ENCODE measurements at places on chromosomes 16 and 17.

GRCh38 chr16:12087901-12088421 is 111.4 kb downstream of the SNX29 start:
- DNase-seq: no peak

- DNase-seq: no peak
These were observed 48.2 kb downstream of the CCDC42 start for GRCh38 chr17:8696426-8696825.

- no peak for DNase-seq
These were observed 9.3 kb downstream of the SMCR8 start for GRCh38 chr17:18324140-18325050.

- DNase-seq: no peak
These were observed 19.7 kb downstream of the RBL2 start for GRCh38 chr16:53453928-53454327.

GRCh38 chr16:65249768-65250167 is 127.9 kb upstream of the CDH11 start:
- DNase-seq: no peak

DNA sequence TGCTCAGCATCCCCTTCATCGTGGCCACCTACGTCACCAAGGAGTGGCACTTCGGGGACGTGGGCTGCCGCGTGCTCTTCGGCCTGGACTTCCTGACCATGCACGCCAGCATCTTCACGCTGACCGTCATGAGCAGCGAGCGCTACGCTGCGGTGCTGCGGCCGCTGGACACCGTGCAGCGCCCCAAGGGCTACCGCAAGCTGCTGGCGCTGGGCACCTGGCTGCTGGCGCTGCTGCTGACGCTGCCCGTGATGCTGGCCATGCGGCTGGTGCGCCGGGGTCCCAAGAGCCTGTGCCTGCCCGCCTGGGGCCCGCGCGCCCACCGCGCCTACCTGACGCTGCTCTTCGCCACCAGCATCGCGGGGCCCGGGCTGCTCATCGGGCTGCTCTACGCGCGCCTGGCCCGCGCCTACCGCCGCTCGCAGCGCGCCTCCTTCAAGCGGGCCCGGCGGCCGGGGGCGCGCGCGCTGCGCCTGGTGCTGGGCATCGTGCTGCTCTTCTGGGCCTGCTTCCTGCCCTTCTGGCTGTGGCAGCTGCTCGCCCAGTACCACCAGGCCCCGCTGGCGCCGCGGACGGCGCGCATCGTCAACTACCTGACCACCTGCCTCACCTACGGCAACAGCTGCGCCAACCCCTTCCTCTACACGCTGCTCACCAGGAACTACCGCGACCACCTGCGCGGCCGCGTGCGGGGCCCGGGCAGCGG is 3.2 kb downstream of the UTS2R start:
- DNase-seq: no peak

GRCh38 chr17:21146362-21147015 is 19.7 kb downstream of the DHRS7B start:
- no peak for DNase-seq

- DNase-seq: no peak
These were observed 95.8 kb downstream of the TBC1D16 start for GRCh38 chr17:79939755-79940458.

- no peak for DNase-seq
These were observed 746.4 kb downstream of the CDH11 start for GRCh38 chr16:64375391-64375980.

DNA sequence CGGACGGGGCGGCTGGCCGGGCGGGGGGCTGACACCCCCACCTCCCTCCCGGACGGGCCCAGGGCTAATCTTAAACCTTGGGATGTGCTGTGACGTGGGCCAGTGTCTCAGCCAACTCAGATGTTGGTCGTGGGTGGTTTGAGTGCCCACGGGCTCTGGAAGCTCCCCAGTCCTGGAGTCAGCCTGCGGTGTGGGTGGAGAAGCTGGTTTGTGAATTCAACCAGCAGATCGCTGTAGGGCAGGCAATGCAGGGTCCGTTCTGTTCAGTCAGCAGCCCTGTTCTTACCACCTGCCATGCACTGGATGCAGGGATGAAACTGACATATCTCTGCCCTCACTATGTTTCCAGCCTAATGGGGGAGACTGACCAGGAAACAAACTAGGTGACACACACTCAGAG is 8.0 kb upstream of the ZNF500 start:
- DNase-seq: no peak

GRCh38 chr17:36463916-36464764 is 22.3 kb upstream of the ZNHIT3 start:
- no peak for DNase-seq

DNA sequence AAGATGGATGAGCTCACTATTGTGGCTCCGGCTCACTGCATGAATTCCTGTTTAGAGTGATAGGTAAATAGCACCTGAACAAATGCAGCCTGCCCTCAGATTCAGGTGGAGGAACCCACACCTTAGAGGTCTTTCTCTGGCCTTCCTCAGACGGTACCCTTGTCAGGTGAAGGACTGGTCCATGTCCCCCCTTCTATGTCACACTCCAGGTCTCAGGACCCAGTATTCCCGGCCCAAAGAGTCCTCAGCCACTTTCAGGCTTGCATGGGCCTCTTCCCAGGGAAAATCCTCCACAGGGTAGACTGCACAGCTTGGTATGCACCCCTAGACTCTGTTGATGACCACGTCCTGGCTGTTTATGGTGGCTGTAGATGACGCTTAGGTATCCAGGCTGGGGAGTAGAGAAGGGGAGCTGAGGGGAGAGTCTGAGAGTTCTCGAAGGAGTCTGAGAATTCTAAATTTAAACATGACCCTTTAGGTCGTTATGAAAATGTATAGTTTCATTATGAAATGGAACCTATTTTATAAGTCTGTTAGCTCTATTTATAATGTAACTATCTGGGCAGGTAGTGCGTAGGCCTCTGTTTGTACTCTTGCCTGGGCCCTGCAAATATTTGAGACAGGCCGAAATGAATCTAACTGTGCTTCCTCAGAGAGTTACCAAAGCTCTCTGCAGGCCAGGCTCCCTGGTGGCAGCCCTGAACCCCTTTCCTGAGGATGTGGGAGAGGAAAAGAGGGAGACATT is 32.5 kb upstream of the CCR7 start:
- no peak for DNase-seq

GRCh38 chr17:73911726-73912372 is 267.6 kb upstream of the SDK2 start:
- DNase-seq: no peak

DNA sequence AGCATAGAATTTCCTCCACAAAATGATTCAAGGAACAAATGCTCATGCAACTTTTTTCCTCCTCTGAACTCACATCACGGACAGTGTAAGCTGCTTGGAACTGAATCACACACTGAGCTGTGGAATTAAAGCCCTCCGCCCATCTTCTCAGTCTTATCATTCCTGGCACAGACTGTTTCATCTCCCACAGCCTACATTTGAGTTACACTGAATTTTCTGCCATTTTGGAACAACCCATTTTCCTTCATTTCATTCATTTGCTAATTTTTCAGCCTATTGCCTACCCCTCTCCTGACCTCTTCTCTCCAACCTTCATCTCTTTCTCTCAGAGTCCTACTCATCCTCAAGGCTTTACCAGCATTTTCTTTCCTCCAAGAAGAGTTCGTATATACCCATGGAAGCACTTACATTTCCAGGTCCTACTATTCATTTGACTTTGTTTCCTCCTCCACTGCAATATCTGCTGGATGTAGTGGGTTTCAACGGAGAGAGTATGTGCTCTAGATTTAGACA is 39.1 kb upstream of the TOM1L1 start:
- no peak for DNase-seq

GRCh38 chr16:24906901-24907300 is 61.1 kb downstream of the SLC5A11 start:
- no peak for DNase-seq

GRCh38 chr16:49499869-49500610 is 126.4 kb downstream of the C16orf78 start:
- DNase-seq: no peak

GRCh38 chr17:39700148-39700987 is 504 bp downstream of the ERBB2 start:
- DNase-seq: no peak

DNA sequence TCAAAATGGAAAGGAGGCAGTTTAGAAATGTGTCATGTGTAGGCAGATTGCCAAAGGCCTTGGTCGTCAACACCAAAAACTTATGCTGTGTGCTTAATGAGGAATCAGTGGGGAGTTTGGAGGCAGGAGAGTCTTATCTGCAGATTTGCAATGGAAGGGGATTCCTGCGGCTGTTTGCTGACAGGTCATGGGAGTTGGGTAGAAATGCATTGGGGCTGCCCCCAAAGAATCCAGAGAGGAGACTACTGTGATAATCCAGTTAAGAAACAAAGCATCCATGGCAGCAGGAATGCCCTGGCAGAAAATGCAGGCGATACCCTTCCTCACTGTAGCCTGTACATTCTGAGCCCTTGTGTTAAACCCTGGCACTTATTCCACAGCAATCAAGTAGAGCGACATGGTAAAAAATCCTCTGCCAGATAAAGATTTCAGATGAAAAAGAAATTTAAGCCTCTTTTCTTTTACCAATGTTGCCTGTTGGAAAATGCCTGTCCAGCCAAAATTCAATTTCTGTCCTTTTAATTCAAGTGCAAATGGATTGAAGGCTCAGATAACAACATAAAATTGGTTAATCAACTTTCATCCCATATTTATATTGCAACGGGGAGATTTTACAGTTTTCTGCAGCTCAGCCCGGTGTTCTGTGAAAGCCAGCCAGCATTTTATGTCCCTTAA is 491.0 kb upstream of the CDH5 start:
- DNase-seq: no peak

GRCh38 chr17:38451840-38452529 is 23.7 kb downstream of the ARHGAP23 start:
- DNase-seq: no peak

DNA sequence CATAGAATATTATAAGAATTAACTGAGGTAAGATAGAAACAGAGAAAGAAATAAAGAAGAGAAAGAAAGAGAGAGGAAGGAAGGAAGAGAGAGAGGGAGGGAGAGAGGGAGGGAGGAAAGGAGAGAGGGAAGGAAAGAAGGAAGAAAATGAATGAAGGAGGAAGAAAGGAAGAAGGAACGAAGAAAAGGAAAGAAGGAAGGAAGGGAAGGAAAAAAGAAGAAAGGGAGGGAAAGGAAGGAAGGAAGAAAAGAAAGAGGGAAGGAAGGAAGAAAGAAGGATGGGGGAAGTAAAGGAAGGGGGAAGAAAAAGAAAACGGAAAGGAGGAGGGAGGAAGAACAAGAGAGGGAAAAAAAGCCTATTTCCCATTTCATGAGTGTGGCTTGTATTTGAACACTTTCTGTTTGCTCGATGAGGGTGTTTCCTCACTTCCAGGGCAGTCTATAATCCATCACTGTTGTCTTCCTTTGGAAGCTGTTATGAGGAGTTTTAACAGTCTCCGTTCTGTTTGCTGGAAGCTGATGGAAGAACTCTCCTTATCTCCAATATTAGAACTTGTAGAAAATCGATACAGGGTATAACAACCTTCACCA is 402.4 kb downstream of the TMEM114 start:
- DNase-seq: no peak

DNA sequence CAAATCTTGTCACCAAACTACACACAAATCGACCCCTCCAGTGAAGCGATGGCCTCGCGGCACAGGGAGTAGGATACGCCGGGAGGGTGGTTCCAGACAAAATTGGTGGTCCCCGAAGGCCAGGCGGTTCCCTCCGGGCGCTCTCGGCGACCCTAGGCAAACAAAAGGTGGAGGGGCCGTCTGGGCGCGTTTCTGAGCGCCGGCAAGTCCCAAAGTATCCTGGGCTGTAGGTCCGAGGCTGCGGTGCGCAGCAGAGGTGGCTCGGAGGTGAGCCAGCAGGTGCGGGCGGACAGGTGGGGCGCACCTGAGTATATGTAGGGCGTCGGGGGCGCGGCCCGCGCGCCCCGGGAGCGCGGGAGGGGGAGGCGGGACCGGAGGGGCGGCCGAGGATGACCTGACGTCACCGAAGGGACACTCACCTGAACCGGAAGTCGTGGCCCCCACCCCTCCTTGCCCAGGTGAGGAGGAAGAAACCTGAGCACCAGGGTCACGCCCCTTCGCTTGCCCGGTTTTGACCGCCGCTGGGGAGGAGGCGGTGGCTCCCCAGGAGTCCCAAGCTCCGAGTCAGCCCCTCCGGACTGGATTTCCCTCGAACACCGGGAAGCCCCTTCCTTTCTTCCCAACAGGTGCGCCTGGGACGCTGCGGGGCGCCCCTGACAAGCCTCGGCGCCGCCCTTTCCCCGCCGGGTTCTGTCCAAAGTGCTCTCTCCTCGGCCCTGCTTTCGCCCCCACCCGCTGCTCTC is at the start of gene CLDN7:
Gene CLDN7 (minus strand): TSS at position 287 of the 743 bp plus-strand sequence. CDS start 435 bp downstream, outside the sequence.
- DNase-seq: no peak

- no peak for DNase-seq
These were observed 198.5 kb downstream of the CYLD start for GRCh38 chr16:50940275-50940854.

DNA sequence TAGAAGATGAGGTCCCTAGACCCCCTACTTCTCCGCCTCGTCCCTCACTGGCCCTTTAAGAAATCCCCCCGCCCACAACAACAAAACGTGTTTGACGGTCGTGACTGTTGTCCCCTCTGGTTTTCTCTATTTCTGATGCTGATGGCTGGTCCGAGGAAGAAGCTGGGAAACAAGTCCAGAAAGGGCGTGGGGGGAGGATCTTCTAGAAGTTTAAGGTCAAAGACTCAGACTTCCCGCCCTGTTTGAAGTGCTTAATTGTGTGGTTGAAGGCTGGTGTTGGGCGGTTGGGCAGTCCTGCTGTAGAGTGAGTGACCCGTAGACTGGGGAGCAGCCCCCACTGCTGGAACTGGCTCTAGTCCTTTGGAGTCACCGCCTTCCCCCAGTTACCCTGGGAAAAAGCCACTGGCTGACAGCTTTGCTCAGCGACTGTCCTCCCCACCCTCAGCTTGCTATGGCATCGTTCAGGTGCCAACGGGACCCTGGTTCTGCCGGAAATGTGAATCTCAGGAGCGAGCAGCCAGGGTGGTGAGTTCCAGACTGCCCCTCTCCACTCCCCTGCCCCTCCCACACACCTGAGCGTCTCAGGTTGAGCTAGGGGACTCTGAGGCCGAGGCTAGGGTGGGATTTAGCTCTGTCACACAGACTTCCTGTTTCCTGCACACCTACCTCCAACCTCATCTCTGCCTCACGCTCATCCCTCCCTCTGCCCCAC is 1.6 kb downstream of the MLLT6 start:
- DNase-seq: peak; percentile 32

DNA sequence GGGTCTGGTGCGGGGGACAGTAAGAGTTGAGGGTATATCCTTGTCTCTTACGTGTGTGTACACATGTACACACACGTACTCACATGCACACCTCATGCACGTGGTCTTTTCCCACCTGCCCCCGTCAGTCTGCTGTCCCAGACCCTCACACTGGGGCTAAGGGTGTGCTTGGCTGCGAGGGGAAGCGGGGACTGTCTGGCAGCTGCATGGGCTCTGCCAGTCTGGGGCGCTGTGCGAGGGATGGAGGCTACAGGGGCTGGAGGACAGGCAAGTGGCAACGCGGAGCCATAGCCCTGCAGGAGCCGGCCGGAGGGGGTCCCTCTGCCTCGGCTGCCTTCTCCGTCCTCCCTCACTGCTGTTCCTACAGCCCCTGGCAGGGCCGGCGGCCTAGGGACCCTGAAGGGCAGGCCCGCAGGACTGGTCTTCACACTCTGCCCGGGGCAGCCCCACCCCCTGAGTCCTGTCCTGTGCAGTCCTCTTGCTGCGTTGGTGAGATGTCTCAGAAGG is 20.8 kb upstream of the SLC38A10 start:
- no peak for DNase-seq

All from stimulated activated CD4-positive, alpha-beta T cell treated with anti-CD3 and anti-CD28 coated beads, TNF-alpha, amount 100 ng/mL, for 1 hour (primary cell).